Activated T-helper 2 cell treated with anti-CD3 and anti-CD28 coated beads, Interferon-gamma antibody, Interleukin-2, Interleukin-4, amounts not matched to agents 10 μg/mL and 5 μg/mL and 100 μg/mL, durations not matched to agents 14 hours and 24 hours and 36 hours (primary cell): ENCODE measurements at places on chromosomes 12 and 14. TPM values are rescaled to one million over a fixed set of nuclear protein-coding genes. Genes with fewer than 3 reads are reported as not detected.

KNTC1 gene
- total RNA-seq = 121 and 122 TPM in 2 replicates

RFLNA gene
- total RNA-seq = not detected in 2 replicates

DACT1 gene
- total RNA-seq = 6.6 and 7.8 TPM in 2 replicates

DNA sequence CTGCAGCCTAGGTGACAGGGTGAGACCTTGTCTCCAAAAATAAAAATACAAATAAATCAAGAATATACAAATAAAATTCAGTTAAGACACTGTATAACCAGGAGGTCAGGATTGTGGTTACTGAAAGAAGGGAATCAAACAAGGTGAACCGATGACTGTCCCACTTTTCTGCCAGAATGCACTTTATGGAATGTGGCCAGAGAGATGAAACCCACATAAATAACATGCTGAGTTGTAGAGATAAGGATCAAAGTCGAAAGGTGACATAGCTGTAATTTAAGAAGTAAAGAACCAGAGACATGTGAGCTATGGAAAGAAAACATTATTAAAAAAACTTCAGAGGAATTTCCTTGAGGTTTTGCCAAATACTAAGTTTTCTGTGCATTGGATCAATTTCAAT lies 1098.2 kb upstream of the USP15 start:
- no peaks in the 10 kb centered on the region for H3K4me1 ChIP-seq
- H3K27me3 ChIP-seq = no peaks in the 10 kb centered on the region
- no peaks in the 10 kb centered on the region for H3K36me3 ChIP-seq
- no peak overlapping the region for H3K4me3 ChIP-seq
